ENCODE measurements at places on chromosomes 2 and 18. TPM values are rescaled to one million over a fixed set of nuclear protein-coding genes. Genes with fewer than 3 reads are reported as not detected.

DSG4 gene
- total RNA-seq: not detected

GRCh38 chr18:34848695-34849094, 138.6 kb downstream of the DTNA start:
- H3K36me3 ChIP-seq: no peaks in the 10 kb centered on the region
- H3K4me3 ChIP-seq: no peak overlapping the region
- no peak for DNase-seq

- no peak overlapping the region for H3K4me3 ChIP-seq
- H3K36me3 ChIP-seq: no peaks in the 10 kb centered on the region
- H3K4me1 ChIP-seq: no peaks in the 10 kb centered on the region
- H3K27ac ChIP-seq: no peak overlapping the region
- no peaks in the 10 kb centered on the region for H3K27me3 ChIP-seq
Observed at GRCh38 chr2:235860111-235860510, 308.1 kb downstream of the GBX2 start.

GRCh38 chr18:3305933-3306332, 44.0 kb downstream of the MYL12B start:
- no peaks in the 10 kb centered on the region for H3K36me3 ChIP-seq
- H3K4me1 ChIP-seq: no peaks in the 10 kb centered on the region
- H3K27me3 ChIP-seq: no peaks in the 10 kb centered on the region
- DNase-seq: no peak
- H3K4me3 ChIP-seq: no peak overlapping the region

All from lower lobe of right lung (tissue), 2 donors.